ENCODE measurements at places on chromosomes 16 and 17.

DNA sequence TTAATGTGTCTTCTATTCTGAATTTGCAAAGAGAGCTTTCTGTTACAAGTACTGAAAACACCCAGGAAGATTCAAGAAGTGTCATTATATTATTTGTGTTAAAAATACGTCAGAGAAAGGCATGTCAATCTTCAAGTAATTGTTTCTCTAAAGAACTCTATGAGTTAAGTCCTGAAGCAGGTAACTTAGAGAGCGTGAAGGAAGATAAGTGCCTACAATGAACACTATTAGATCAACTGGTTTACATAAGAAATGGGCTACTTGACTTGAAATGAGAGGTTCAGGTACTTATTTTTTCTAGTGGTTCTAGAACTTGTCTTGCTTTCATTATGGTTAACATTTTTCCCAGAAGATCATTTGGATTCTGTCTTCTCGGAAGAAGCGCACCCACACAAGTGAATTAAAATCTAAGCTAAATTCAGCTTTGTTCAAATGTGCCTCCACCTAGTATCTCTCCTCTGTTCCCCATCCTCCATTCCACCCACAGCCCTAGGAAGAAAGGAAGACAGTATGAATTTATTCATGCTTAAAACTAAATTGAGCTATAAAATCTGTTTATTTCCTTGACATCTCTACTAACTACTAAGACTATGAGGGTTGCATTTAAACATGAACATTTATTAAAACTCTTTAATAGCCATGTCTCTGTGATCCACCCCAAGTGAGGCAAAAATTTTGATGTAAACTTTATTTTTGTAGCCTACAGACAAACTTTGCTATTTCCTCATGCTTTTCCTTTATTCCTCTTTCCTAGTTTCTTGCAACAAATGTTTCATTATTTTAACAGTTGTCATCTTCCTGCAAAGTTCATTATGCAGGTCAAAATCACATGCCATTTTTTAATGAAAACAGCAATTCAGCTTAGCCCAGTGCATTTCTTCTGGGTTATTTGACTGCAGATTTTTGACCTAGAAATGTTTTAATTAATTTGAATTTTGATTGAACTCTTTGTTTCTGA lies 206.8 kb downstream of the KCNJ2 start:
- H3K4me3 ChIP-seq: no peak overlapping the region
- no peaks in the 10 kb centered on the region for H3K4me1 ChIP-seq
- H3K27ac ChIP-seq: no peak overlapping the region
- no peak for DNase-seq
- H3K27me3 ChIP-seq: no peaks in the 10 kb centered on the region

- no peak for DNase-seq
- peaks cover 9% of the 10 kb centered on the region for H3K36me3 ChIP-seq
- H3K27me3 ChIP-seq: no peaks in the 10 kb centered on the region
Measured at GRCh38 chr16:53598511-53599275, 95.7 kb upstream of the AKTIP start.

- H3K4me1 ChIP-seq: no peaks in the 10 kb centered on the region
- no peak for DNase-seq
- H3K27ac ChIP-seq: no peak overlapping the region
- no peak overlapping the region for H3K4me3 ChIP-seq
Measured at GRCh38 chr17:10773391-10773790, 30.5 kb downstream of the TMEM238L start.

DNA sequence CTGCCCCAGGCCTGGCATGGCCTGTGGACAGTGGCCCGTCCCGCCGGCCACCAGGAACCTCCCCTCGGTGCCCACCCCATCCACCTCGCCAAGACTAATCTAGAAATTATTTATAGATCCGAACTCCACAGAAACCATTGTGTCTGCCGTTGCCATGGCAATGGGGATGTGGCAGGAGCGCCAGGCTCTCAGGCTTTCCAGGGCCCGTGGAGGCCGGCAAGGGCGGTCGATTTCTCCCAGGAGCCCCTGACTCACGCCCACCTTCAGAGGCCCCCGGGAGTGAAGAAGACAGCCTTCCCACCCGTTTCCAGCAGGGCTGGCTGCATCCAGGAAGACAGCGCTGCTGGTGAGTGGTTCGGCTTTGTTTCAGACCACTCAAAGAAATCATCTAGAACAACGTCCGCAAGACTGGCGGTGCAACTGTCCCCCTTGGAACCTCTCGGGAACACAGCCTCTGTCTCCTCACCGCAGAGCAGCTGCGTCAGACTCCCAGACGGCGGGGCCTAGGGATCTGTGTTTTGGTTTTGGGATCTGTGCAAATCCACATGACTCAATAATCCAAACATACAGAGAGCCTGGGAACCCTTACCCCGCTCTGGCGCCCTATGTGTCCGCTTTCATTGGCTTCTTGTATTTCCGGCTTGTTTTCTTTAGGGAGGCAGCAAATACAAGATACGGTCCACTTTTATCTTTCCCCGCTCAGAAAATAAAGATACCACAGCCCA lies 48.5 kb upstream of the ZCCHC14 start:
- DNase-seq: no peak
- no peak overlapping the region for H3K27ac ChIP-seq
- no peaks in the 10 kb centered on the region for H3K36me3 ChIP-seq
- H3K4me3 ChIP-seq: no peak overlapping the region

- no peak overlapping the region for H3K27ac ChIP-seq
- peaks cover 2% of the 10 kb centered on the region for H3K4me1 ChIP-seq
- no peaks in the 10 kb centered on the region for H3K27me3 ChIP-seq
- H3K4me3 ChIP-seq: no peak overlapping the region
- no peak for DNase-seq
Measured at GRCh38 chr17:32388613-32389459, 38.9 kb downstream of the ZNF207 start.

DNA sequence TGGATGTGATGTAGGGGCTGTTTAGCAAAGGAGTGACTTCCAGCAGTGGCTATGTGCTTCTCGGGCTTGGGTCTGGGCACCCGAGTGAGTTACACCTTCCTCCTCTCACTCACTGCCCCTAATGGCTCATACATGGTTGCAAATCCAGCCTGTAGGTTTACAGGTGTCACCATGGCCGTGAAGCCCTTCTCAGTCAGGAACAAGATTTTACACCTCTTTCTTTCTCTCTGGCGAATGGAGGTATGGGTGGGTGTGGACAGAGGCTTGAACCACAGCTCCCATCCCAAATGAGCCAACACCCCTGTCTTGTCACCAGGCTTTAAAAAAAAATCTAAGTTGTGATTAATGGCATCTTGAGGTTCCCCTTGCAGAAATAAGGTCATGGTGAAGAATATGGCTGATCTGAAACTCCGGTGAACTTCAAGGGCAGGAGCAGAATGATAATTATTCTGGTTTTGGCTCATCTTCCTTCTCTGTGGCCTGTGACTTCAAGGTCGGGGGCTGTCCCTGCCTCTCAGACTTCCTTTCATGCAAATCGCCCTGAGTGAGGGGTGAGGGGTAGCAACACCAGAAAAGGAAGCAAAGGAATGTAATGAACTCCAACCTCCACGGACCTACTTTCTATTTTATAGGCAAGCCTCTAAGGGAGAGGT lies 331.2 kb downstream of the MAF start:
- H3K27ac ChIP-seq: peak overlapping the region; percentile 98
- peak; percentile 89 for DNase-seq
- peak overlapping the region; percentile 60 for H3K4me3 ChIP-seq
- H3K27me3 ChIP-seq: peaks cover 5% of the 10 kb centered on the region
- H3K36me3 ChIP-seq: peaks cover 2% of the 10 kb centered on the region

DNA sequence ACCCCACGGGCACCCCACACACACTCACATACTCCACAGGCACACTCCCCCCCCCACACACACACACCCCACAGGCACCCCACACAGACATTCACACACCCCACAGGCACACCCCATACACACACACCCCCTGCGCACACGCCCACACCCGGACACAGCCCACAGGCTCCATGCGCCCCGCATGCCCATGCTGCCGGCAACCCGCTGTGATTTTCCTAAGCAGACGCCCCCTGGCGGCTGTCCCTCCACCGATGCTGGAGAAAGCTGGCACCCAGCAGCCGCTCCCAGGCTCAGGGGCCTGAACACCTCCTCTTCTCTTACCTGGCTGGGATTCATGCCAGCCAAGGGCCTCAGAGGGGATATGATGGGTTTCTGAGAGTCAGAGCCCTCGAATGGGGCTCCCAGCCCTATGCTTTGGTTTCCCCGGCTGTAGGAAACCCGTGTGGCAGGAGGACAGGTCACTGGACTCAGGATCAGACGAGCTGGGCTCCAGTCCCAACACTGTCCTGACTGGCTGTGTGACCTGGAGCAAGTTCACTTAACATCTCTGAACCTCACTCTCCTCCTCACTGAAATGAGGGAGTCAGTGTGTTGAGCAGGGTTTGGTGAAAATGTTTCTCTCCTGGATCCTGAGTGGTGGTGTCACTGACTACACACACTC lies 19.6 kb upstream of the TNFRSF13B start:
- no peaks in the 10 kb centered on the region for H3K36me3 ChIP-seq
- no peak overlapping the region for H3K27ac ChIP-seq
- peaks cover 35% of the 10 kb centered on the region for H3K4me1 ChIP-seq
- DNase-seq: peak; percentile 86

- H3K27ac ChIP-seq: no peak overlapping the region
- H3K27me3 ChIP-seq: no peaks in the 10 kb centered on the region
- peaks cover 31% of the 10 kb centered on the region for H3K4me1 ChIP-seq
Measured at GRCh38 chr17:48843187-48843900, 12.5 kb downstream of the CALCOCO2 start.

- H3K27ac ChIP-seq: peak overlapping the region; percentile 19
- peaks cover 22% of the 10 kb centered on the region for H3K4me1 ChIP-seq
- no peak for DNase-seq
- peaks cover 18% of the 10 kb centered on the region for H3K36me3 ChIP-seq
Measured at GRCh38 chr16:27225536-27226360, 22.4 kb downstream of the KDM8 start.

DNA sequence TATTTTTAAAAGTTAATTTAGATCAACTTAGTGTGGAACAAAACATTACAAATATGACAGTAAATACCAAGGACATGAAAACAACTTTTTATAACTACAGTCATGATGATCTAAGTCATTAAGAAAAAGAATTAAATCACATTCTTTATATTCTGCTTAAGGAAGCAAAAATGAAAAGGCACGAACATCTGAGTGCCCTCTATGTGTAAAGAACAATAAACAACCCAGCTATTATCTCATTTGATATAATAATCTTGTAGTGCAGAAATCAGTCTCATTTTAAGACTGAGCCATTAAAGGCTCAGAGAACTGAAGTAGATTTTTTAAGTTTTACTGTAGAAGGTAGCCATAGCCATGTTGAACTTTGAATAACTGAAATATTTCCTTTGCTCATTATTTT lies 13.4 kb downstream of the MYO1D start:
- no peaks in the 10 kb centered on the region for H3K4me1 ChIP-seq
- DNase-seq: no peak
- no peak overlapping the region for H3K4me3 ChIP-seq
- H3K27ac ChIP-seq: no peak overlapping the region

DNA sequence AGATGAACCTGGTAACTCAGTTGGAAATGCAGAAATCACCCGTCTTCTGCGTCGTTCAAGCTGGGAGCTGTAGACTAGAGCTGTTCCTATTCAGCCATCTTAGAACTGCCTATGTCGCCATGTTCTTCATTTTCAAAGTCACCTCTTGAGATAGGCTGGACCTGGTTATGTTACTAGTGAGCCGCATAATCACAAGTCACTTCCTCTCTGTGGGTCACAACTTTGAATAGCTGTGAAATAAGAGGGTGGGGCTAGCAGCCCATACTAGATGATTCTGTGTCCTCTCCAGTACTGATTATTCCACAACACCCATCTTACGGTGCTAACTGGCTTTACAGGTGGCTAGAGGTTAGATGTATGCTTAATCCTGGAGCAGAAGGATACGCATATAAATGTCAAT lies 74.2 kb downstream of the VPS53 start:
- no peak overlapping the region for H3K4me3 ChIP-seq
- DNase-seq: no peak
- H3K27ac ChIP-seq: no peak overlapping the region
- peaks cover 16% of the 10 kb centered on the region for H3K4me1 ChIP-seq
- peaks cover 44% of the 10 kb centered on the region for H3K36me3 ChIP-seq

DNA sequence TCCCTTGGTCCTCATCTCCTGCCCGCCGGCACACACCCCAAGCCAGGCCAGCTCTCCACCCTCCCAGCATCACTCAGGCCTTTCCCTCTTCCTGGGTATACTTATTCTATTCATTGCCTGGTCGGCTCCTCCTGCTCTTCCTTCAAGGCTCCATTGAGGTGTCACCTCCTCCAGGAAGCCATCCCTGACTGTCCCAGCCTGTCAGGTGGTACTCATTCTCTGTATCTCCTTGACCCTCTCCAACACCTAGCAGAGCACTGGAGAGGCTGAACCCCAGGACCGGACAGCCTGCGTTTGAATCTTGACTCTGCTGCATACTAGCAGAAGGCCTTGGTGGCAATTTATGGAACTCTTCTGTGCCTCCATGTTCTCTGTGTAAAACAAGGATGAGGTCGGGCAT lies 428 bp upstream of the TNFRSF13B start:
- no peaks in the 10 kb centered on the region for H3K27me3 ChIP-seq
- H3K4me3 ChIP-seq: no peak overlapping the region
- DNase-seq: no peak
- H3K36me3 ChIP-seq: no peaks in the 10 kb centered on the region
- no peak overlapping the region for H3K27ac ChIP-seq

GRCh38 chr17:32746280-32746679 lies 130.6 kb downstream of the MYO1D start:
- DNase-seq: no peak
- H3K4me1 ChIP-seq: no peaks in the 10 kb centered on the region
- no peak overlapping the region for H3K27ac ChIP-seq
- H3K4me3 ChIP-seq: no peak overlapping the region
- H3K36me3 ChIP-seq: peaks cover 1% of the 10 kb centered on the region
- H3K27me3 ChIP-seq: no peaks in the 10 kb centered on the region

GRCh38 chr16:69106491-69107315 lies 1.2 kb downstream of the HAS3 start:
- no peak overlapping the region for H3K27ac ChIP-seq
- H3K4me3 ChIP-seq: peak overlapping the region; percentile 50
- no peak for DNase-seq
- peaks cover 16% of the 10 kb centered on the region for H3K4me1 ChIP-seq
- peaks cover 31% of the 10 kb centered on the region for H3K27me3 ChIP-seq
